ENCODE measurements at places on chromosomes 4 and X.

- no peak for DNase-seq
These were observed 67.7 kb upstream of the PGRMC2 start for GRCh38 chr4:128355305-128355704.

DNA sequence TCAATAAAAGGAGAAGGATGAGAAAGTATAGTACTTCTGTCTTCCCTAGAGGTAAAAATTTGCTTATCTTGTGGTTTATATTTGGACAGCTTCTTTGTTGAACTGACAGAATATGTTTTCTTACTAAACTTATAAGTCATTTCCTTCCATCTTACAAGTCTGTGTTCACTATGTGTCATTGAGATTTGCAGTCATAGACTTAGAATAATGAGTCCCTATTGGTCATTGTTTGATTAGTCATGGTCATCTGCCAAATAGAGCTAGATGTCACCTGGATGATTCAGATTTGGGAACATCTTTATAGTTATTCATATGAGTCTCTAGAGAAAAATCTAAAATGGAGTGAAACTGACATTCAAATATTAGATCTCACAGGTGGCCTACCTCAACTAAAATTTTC, 51.5 kb downstream of the SPATA18 start:
- no peak for DNase-seq

DNA sequence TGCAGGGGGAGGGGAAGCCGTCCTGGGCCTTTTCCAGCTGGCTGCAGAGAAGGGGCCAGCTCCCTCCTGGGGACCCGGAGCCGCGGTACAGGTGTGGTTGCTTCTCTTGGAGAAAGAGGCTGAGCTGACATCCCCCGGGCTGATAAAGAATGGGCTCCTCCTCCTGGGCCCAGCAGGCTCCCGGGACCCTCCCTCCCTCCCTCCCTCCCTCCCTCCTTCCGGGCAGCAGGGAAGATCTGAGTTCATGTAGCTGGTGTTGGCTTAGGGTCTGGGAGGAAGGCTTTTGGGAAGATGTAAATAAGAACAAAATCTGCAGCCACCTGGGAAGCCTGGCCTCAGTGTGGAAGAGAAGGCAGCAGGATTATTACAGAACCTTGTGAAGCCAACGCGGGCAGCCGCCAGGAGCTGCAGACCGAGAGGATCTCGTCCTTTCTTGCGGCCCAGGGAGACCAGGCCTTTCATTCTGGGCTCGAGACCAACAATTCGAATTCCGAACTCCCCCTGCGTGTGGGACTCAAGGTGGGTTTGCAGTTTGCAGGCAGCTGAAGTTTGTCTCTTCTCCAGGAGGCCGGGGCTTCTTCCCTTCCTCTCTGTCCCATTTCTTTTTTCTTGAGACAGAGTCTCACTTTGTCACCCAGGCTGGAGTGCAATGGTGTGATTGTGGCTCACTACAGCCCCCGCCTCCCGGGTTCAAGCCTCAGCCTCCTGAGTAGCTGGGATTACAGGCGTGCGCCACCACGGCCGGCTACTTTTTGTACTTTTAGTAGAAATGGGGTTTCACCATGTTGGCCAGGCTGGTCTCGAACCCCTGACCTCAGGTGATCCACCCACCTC, at the start of gene PLCXD1:
Gene PLCXD1 (plus strand): TSS at position 216 of the 834 bp plus-strand sequence. CDS start 2,807 bp downstream, outside the sequence.
- DNase-seq, result no peak

- DNase-seq, result no peak
These were observed 491.0 kb downstream of the NAF1 start for GRCh38 chr4:162675661-162676060.

DNA sequence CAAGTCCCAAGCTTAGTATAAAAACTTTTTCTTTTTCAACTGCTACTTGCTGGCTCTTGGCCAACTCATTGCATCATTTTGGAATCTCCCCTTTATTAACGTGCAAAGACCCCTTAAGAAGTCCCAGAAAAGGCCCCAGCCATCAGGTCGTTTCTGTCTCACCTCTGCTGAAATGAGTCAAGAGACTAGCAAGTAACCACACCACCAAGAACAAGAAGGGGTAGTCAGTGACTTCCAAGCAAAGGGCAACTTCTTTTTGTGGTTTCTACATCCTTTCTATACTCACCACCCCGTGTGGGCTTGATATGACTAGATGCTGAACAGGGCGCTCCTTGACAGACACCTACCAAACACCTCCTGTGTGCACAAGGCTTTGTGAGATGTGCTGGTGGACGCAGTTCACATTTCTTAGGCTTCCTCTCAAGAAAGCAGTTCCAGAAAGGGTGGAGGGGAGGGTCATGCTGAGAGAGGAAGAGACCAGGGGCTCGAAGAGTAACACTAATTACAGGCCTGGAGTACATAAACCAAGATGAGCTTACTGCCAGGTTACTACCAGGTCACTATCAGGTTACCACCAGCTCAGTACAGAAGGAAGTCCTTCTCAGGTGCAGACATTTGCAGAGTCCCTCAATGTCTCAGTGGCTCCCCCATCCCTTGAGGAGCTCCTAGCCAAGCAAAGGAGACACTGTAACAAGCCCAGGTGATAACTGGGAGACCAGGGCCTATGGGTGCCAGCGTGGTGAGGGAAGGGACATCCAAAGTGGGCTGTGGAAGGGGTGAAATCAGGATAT, 19.3 kb downstream of the JAKMIP1 start:
- no peak for DNase-seq

DNA sequence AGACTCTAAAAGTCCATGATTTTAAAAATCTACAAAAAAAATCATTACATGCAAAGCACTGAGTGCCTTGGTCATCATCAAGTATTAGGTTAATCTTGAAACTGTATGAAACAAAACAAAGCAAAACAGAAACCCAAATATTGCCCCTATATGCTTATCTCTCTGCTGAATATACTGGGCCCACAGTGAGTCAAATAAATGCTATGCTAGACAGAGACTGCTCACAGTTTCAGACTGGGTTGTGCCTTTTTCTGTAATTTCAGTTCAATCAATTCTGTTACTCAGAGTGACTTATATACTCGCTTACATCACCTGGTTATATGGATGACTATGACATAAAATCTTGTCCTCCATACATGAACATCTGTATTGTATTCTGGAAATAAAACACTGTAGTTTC, 257.1 kb upstream of the ACTRT1 start:
- no peak for DNase-seq

DNA sequence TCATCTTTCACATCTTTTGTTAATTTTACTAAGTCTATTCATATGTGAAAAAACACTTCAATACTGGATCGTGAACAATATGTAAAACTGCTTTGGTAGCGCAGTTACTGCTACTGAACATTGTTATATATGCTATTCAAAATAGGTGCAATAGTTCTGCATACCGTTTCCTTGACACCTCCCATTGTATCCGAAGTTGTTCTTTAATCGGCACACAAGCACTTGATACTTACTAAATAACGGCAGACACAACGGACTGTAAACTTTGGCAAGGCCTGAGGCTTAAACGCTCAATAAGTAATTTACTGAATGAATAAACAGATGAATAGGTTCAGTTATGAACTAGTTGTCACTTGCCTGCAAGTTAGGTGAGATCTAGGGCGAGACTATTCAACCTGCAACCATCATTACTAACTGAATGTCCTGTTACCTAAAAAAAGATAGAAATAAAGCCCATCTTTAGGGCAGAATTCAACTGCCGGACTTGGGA, 620 bp downstream of the ANAPC10 start:
- no peak for DNase-seq

- DNase-seq, result no peak
These were observed 1290.5 kb downstream of the ADGRL3 start for GRCh38 chr4:62490635-62491034.

All from mesenteric fat pad (tissue), 1 donor.